Activated CD4-positive, alpha-beta T cell treated with anti-CD3 and anti-CD28 coated beads, Interleukin-2, amount 50 U/mL, for 4 hours (primary cell): ENCODE measurements at places on chromosomes 3 and 15.

- no peak for DNase-seq
These were observed 68.7 kb downstream of the GSK3B start for GRCh38 chr3:120025520-120025919.

DNA sequence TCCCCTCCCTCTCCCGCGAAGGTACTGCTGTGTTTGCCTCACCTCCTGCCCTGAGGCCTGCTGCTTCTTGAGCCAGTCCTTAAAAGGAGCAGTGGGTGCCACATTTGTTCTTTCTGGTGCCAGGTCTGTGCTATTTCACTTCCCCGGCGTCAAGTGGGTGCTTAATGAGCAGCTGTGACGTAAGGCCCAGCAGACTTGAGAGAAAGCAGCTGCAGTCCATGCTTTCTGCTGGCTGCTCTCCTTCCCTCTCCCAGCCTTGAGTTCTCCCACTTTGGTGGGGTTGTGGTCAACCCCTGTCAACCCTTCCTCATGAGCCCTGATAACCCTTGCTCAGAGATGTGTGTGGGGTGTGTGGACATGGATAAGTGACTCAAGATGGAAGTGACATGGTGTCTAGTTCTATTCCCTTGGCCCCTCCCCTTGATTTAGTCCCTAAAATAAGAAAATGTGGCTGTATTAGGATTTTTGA lies 6.9 kb downstream of the INAFM2 start:
- DNase-seq = no peak

DNA sequence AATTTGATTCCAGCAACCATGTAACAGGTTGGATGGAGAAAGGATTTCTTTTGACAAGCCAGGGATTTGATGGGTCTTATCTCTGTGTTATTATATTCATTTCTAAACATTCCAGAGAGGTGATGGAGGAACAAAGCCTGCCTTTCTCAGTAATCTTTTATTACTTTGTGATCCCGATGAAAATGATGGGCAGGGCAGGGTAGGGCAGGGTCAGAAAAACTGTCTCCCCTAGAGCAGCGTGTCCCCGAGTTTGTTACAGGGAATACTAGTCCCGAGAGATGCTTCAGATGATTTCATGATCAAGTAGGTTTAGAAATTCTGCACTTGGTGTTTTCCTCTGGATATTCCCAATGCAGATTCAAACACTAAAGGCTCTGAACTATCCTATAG lies 111.8 kb upstream of the RGMA start:
- DNase-seq = no peak

DNA sequence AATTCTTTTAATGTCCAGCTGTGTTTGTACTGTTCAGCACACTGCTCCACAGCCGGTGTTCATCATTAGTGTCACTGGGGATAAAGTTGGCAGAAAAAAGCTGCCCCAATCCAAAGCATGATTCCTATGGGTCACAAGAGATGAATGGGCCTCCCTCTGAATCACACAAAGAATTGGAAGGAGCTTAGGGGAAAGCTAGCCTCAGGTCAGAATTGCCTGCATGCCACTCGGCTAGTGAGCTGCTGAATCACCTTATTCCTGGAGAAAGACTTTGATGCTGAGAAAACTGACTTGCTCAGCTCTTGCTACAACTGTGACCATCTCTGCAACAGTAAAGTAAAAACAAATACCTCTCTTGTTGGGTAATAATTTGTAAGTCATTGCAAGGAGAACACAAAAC lies 3.5 kb downstream of the CCK start:
- DNase-seq = no peak

DNA sequence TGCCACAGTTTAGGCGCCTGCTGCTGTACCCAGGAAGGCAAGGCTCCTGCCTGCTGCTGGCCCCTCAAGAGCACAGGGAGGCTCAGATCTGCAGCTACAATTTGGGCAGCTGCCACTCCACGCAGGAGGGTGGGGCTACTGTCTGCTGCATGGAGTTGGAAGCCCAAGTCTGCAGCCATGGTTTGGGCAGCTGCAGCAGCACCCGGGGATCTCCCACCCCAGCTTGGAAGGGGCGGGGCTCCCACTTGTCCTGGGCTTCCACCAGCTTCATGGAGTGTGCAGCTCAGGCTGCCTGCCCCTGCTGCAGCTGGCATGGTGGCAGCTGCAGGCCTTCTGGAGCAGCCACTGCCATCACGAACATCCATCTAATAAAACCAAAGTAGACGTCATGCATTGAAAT lies 512.9 kb downstream of the PYDC2 start:
- DNase-seq = no peak

DNA sequence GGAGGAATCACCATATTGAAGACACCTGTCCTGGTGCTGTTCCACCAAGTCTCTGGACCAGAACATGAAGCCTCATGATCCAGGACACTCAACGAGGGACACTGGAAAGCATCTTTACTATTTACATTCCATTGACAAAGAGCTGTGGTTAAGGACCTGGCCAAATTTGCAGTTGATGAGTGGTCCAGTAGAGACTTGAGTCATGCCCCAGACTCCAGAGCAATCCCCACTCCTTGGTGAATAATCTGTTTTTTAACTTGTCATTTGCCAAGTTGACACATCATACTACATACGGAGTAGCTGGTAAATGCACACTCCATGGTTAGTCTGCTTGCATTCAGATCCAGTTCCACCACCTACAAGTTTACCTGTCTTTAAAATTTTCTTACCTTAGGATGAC lies 1.2 kb upstream of the COL6A6 start:
- DNase-seq = no peak
